ENCODE measurements at places on chromosomes 4 and X.

DNA sequence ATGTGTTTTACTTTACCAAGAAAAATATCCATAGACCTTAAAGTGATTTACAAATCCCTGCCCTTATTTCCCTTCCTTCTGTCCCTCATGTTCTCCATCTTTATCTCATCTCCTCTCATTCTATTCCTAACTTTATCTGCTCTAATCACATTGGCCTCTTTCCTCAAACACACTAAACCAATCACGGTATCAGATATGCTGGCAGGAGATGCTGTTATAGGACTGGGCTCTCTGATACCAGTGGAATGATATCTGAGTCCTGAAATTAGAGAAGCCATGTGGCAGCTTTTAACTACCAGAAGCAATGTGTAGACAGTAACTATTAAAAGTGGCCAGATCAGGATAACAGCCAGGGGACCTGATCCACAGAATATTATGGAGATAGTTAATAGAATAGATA lies 49.9 kb upstream of the GIMD1 start:
- DNase-seq, result no peak

- no peak for DNase-seq
Measured at GRCh38 chr4:41396214-41396613, 139.5 kb downstream of the UCHL1 start.

DNA sequence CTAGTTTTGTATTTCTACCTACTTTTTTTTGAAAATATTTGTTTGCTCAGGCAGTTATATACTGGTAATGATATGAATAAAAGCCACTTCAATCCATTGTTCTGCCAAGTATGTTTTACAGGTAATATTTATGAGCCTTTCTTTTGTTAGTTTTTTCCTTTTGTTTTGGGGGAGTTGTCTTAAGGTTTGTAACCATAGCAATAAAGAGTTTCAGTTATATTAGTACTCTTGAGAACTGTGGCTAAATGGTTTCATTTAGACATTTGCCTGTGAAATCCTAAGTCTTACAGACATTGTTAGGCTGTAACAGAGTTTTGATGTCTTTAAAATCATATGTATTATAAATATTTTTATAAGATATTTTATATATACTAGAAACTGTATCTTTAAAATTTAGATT lies 150.1 kb downstream of the DIPK2B start:
- DNase-seq, result no peak

DNA sequence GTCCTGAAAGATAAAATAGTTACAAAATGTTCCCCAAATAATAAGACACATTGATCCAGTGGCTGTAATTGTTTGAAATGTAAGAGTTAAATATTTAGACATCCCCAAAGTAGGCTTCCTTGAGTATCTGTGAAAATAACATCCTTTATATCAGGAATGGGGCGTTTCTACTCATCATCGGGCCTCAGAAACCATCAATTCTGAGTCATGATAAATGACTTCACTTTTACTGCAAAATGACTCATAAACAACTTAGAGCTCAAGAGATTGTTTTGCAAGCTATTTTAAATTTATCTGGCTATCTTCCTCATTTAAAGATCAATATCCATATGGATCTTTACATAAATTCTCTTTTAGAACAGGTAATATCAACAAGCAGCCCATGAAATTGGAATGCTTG lies 369.4 kb upstream of the CNKSR2 start:
- no peak for DNase-seq

DNA sequence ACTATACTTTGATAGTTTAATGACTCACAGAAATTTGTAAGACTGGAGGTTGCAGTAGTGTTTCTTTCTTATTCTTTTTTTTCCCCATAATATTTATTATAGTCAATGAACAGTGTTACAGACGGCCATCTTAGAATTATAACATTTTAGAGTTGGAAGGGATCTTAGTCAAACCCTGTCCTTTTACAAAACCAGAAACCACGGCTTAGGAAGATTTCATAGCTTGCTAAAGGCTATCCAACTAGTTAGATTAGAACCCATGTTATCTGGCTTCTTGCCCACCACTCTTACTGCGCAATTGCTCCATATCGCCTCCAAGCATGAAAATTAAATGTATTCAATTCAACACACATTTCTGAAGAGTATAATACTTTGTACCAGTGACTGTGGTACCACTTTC lies 1.1 kb downstream of the XIAP start:
- no peak for DNase-seq

DNA sequence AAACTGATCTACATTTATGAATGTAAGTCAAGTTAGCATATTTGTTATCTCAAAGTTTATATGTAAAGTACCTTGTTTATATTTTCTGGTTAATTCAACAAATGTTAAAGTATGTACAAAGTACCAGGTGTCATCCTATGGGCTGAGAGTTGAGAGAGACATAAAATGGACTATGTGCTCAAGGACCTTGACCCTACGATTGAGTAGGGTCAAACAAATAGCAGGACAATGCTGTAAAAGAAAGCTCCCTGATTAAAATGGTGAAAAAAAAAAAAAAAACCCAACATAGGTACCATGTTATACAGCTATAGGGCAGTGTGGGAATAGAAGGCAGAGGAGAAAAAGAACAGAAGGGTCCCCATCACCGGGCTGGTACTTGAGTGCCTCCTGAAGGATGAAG lies 123.4 kb downstream of the CDS1 start:
- no peak for DNase-seq

DNA sequence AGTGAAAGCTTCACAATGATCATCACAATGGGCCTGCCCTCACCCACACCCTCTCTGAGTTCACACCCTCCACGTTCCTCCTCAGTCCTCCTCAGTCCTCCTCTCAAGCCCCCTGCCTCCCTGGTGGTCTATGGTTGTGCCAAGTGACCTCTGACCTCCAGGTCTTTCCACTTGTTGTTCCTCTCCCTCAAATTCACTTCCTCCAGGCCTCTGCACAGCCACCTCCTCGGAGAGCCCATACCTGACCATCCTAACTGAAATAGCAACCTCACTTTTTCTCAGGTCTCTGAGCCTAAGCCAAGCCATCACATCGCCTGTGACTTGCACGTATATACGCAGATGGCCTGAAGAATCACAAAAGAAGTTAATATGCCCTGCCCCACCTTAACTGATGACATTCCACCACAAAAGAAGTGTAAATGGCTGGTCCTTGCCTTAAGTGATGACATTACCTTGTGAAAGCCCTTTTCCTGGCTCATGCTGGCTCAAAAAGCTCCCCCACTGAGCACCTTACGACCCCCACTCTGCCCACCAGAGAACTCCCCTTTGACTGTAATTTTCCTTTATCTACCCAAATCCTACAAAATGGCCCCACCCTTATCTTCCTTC lies 293.4 kb upstream of the TENM3 start:
- no peak for DNase-seq

DNA sequence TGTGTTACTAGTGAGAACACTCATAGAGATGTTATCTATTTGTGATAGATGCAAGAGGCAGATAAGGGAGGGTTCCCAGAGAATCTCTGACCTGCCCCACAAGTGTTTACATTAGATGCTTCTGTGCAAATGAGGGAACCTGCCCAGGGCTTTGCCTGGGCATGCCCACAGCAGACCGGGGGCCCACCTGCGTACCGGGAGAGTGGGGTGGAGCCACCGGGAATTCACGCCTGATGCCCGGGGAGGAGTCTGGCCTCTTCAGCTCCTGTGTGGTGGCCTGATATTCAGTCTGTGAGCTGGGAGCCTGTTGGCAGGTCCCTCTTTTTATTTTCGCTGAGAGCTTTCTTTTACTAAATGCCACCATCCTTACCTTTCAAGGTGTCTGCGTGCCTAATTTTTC lies 155.7 kb downstream of the SNCA start:
- no peak for DNase-seq

GRCh38 chr4:155582971-155583437 lies 83.6 kb upstream of the GUCY1A1 start:
- DNase-seq, result no peak

DNA sequence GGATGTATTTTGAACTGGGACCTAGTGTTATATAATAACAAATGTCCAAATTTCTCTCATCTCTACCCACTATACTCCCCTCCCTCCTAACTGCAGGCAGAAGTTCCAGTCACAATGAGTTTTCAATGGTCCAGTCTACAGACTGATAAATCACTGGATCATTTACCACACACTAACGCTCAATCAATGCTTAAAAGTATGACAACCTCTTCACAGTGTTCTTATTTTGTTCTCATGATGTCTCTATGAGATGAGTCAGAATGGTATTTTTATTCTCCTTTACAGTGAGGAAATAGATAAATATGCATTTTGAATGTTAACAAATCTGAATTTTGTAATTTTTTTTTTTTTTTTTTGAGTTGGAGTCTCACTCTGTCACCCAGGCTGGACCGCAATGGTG lies 83.7 kb upstream of the ETNPPL start:
- DNase-seq, result no peak

GRCh38 chr4:109211671-109212070 lies 90.8 kb downstream of the COL25A1 start:
- no peak for DNase-seq

DNA sequence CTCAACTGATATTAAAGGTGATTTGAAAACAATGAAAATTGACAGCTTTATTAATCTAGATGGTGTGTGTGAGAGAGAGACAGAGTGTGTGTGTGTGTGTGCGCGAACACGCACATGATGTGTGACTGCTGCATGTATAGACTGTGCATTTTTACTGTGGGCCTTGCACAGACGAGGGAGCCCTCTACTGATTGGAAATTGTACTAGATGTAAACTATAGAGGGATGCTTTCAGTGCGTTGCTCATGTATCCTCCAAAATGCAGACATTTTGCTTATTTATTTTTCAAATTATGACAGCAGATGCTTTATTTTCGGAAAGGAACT lies 168.4 kb upstream of the GK2 start:
- DNase-seq, result no peak

DNA sequence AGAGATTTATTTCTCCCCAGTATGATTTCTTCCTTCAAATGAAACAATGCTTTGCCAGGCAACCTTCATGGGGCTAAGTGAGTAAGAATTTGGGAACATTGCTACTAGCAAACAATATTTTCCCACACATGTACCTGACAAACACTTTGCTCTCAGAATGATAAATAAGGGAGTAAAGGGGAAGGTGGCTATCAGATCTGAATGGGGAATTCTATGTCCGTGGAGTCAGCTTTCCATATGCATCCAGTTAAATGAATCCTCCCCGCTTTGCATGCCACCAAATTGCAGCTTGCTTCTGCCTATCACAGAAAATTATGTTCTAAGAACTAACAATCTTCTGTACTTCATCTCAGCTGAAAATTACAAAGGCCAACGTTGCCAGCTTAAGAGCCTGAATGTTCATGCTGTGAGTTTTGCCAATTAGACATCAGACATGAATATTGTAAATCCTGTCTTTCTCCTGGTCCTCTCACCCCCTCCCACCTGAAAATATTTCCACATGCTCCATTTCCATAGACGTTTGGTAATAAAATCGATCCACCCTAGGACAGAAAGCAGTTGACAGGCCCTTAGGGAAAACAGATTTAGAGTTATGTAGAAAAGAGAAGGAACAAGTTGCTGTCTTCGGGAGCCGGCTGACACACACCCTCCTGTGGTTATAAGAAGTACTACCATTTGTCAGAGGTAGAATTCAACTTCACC lies 6.3 kb downstream of the MEPE start:
- DNase-seq, result peak; percentile 6

DNA sequence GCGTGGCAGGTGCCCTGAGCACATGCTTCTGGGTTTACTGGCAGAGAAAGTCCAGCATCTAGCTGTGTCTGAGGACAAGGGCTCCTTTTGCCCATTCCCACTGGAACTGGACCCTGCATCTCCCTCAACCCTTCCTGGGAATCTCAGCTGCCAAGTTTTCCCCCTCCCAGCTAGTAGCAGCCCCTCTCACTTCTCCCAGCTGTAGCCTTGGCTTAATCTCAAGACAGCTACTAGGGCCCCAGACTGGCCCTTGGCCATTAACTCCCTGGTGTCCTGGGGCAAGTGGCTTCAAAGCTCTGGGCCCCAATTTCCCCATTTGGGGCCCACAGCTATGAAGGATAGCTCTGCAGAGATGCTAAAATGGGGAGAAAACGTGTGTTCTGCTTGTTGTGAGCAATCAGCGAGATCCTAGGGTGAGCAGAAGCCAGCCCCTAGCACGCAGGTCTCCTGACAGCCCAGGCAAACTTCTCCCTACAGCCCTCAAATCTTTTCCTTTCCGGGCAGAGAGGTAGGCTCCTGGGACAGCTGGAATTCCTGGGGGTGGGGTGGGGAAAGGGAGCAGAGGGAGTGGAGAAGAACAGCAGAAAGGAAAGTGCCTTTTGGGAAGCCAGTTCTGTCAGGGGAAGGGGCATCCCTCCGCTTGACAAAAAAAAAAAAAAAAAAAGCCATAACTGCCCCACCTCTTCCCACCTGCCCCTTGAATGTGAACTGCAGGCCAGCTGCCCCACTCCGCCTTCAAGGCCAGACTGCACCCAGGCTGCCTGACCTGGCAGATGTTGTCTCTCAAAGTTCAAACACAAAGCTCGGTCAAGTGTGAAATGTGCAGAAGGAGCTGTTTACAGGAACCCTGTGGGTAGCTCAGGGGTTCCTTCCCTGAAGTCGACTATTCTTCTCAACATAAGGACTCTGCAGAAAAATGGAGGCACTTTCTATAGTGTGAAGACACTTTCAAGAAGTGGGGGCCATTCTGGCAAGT lies 16.6 kb downstream of the FGD1 start:
- no peak for DNase-seq

GRCh38 chr4:138494931-138495330 lies 252.8 kb upstream of the SLC7A11 start:
- DNase-seq, result no peak

- peak; percentile 52 for DNase-seq
Measured at GRCh38 chrX:136598631-136599030, 49.3 kb upstream of the CD40LG start.

GRCh38 chrX:110123331-110123782 lies 120.4 kb downstream of the TMEM164 start:
- DNase-seq, result no peak

GRCh38 chr4:189083769-189084168 lies 856.9 kb upstream of the FRG1 start:
- no peak for DNase-seq

GRCh38 chr4:15003891-15004738 lies 1.8 kb downstream of the CPEB2 start:
- peak; percentile 58 for DNase-seq

DNA sequence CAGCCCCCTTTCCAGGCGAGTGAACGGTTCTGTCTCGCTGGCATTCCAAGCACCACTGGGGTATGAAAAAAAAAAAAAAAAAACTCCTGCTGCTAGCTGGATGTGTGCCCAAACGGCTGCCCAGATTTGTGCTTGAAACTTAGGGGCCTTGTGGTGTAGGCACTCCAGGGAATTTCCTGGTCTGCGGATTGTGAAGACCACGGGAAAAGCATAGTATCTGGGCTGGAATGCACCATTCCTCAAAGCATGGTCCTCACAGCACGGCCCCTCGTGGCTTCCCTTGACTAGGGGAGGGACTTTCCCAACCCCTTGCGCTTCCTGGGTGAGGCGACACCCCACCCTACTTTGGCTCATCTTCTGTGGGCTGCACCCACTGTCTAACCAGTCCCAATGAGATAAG lies 516.8 kb upstream of the FAM241A start:
- no peak for DNase-seq

GRCh38 chrX:30781711-30782444 lies 107.2 kb downstream of the TAB3 start:
- peak; percentile 14 for DNase-seq
